ENCODE measurements at places on chromosomes 6 and 20.

GRCh38 chr20:19764207-19764606 is 6.1 kb downstream of the RIN2 start:
- DNase-seq: no peak

DNA sequence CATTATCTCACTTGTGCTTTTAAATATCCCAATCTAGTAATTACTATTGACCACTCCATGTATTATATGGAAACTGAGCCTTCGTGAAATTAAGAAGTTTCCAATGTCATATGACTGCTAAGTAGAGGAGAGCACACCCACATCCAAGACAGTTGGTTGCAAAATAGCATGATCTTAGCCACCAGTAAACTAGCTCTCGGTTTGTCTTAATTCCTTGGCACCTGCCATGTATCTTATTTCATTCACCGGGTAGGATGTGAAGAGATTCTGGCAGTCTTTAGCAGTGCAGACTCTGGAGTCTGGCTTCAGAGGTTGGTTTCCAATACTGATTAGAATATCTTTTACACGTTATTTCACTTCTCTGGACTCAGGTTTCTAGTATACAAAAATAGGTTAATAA is 270.3 kb downstream of the LAMA2 start:
- DNase-seq: no peak

DNA sequence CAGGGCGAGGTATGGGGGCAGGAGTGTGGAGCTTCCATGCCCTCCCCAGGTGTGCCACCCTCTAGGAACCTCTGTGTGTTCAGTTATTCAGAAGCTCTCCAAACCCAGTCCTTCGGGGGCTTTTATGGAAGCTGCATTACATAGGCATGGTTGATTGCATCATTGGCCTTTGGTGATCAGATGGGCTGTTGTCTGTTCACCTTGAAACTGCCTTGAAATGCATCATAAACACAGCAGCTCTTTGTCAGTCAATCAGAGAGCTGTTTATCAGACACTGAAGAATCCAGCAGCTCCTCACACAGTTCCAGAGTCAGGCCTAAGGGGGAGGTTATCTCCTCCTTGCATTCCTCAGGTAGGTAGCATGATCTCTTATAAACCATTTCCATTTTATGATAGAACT is 62.4 kb downstream of the E2F3 start:
- no peak for DNase-seq

- DNase-seq: no peak
These were observed 26.8 kb upstream of the BCAS1 start for GRCh38 chr20:54097236-54097529.
